ENCODE measurements at places on chromosomes 1 and 21. TPM values are rescaled to one million over a fixed set of nuclear protein-coding genes. Genes with fewer than 3 reads are reported as not detected.
A peak's percentile ranks its signal among the peaks of the same experiment; 100 is the strongest.

Gene KRTAP21-2
- not detected for total RNA-seq

Gene ALG14
- 2.1 TPM for total RNA-seq

Gene LGR6
- not detected for total RNA-seq

Gene MAP1LC3C
- not detected for total RNA-seq

GRCh38 chr1:30908696-30909364, at the start of gene SDC3:
Gene SDC3, minus strand, starts transcription at chr1:30908758. Its CDS starts 172 bp downstream, at chr1:30908586.
- no peak for DNase-seq

- DNase-seq: no peak
Measured at GRCh38 chr1:106879538-106879937, 176.9 kb upstream of the PRMT6 start.

- peak; percentile 45 for DNase-seq
Measured at GRCh38 chr21:39385299-39386145, 36.6 kb upstream of the HMGN1 start.

DNA sequence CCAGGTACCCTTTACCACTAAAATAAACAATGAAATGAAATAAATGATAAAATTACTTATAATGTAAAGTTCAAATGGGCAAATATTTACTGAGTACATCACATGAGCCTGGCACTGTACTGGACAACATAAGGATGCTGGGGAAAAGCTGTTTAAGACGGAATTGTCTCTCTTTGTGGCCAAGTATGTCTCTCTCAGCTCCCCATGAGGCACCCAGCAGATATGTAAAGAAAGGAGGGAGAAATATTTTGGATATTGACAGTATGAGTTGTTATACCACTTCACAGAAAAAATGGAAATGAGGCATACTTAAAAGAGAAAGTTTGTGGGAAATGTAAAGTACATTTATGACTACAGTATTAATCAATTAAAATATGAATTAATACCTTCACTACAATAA, 1.0 kb upstream of the TNFSF4 start:
- no peak for DNase-seq

DNA sequence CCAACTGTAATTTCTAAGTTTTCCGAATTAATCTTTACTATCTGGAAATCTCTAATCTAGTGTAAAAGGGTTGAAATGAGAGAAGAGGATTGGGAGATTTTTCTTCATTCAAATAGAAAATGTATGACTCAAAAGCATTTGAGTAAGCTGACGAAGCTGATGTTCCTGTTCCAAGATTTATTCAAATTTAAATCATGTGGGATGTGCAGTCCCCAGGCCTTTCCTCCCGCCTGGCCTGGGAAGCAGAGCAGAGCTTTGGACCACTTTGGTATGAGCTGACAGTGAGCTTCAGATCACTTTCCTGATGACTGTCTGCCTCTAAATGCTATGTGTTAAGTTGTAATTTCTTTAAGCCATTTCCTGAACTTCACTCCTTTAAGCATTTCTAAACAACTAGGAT, 192.0 kb downstream of the DHRS3 start:
- DNase-seq: no peak

GRCh38 chr1:201598396-201598795, 59.5 kb downstream of the NAV1 start:
- DNase-seq: no peak

GRCh38 chr1:226965581-226966440, 25.7 kb downstream of the COQ8A start:
- DNase-seq: no peak

DNA sequence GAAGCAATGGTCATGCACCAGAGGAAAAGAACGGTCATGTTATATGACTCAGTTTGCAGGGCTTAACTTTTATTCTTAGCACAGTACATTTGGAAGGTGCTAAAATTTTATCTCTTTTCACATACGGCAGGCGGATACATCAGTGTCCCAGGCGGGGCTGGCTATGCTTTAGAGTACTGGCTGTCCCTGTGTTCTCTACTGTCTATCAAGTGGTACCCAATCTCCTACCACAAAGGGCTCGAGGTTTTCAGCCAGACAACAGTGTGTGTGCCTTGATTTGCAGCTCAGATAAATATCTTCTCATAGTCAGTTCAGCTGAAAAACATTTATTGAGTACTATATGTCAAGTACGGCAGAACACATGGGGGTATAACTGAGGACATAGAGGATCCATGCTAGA, 65.3 kb downstream of the URB2 start:
- DNase-seq: no peak

GRCh38 chr1:53327182-53327913, 522 bp downstream of the LRP8 start:
- DNase-seq: peak; percentile 60

GRCh38 chr1:219422811-219423598, 189.9 kb downstream of the ZC3H11B start:
- peak; percentile 18 for DNase-seq

DNA sequence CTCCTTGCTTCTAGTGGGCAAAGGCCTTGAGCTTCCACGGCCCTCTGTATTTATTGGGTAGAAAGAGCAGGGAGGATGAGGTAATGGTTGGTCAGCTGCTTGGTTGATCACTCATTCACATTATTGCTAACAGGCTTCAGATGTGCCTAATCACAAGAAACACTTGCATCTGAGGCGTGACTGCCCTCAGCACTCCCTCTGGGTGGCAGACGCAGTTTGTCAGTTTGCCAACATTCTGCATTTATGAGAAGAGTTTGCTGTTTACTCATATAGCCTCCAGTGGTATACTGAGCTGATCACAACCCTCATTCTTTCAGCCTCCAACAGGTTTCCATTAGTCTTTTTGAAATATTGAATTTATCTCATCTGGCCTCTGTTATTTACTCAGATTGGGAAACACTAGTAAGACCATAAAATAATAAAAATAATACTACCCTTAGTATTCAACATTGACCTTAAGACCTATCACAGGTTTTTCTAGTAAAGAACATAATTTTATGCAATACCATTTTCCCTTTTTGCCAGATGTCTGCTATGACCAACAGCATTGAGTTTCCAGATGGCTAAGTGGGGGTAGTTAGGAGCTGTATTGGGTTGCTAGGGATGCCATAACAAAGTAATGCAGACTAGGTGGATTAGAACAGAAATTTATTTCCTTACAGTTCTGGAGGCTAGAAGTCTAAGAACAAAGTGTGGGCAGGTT, 53.3 kb downstream of the PTGFR start:
- DNase-seq: no peak

DNA sequence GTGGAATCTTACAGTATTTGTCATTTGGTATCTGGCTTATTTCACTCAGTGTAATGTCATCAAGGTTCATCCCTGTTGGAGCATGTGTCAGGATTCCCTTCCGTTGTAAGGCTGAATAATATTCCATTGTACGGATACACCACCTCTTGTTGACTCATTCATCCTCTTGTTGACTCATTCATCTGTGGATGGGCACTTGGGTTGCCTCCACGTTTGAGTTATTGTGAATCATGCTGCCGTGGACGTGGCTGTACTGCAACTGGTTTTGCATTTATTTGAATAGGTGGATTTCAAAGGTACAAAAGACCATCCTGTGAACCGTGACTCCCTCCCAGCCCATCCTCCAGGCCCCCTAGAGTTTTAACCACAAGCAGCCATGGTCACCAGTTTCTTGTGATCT, 11.9 kb upstream of the TCP10L start:
- peak; percentile 69 for DNase-seq

- no peak for DNase-seq
Measured at GRCh38 chr1:56617141-56617540, 28.0 kb upstream of the PRKAA2 start.

- DNase-seq: no peak
Measured at GRCh38 chr1:46582972-46583371, 21.1 kb downstream of the MKNK1 start.

DNA sequence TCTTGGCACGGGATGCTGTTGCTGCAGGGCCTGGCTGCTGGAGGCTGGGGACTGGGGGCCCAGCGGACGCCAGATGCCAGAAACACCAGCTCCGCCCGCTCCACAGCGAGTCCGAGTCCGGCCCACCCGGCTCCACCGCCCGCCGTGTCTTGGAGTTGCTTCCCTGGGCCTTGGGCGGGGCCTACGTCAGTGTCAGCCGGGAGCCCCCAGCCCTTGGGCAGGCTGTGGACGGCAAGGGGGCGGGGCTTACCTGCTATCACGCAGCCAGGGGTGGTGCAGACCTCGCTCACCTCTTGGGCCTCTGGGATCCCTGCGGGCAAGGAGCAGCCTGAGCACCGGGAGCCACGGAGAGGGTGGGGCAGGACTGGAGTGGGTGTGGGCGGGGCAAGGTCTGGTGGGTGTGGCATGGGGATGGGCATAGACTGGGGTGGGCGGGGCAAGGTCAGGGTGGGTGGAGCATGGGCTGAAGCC, 21.8 kb downstream of the MMEL1 start:
- no peak for DNase-seq

- no peak for DNase-seq
Measured at GRCh38 chr21:25583370-25584130, 23.7 kb downstream of the MRPL39 start.

- DNase-seq: no peak
Measured at GRCh38 chr1:225678545-225678944, 25.6 kb upstream of the ENAH start.

DNA sequence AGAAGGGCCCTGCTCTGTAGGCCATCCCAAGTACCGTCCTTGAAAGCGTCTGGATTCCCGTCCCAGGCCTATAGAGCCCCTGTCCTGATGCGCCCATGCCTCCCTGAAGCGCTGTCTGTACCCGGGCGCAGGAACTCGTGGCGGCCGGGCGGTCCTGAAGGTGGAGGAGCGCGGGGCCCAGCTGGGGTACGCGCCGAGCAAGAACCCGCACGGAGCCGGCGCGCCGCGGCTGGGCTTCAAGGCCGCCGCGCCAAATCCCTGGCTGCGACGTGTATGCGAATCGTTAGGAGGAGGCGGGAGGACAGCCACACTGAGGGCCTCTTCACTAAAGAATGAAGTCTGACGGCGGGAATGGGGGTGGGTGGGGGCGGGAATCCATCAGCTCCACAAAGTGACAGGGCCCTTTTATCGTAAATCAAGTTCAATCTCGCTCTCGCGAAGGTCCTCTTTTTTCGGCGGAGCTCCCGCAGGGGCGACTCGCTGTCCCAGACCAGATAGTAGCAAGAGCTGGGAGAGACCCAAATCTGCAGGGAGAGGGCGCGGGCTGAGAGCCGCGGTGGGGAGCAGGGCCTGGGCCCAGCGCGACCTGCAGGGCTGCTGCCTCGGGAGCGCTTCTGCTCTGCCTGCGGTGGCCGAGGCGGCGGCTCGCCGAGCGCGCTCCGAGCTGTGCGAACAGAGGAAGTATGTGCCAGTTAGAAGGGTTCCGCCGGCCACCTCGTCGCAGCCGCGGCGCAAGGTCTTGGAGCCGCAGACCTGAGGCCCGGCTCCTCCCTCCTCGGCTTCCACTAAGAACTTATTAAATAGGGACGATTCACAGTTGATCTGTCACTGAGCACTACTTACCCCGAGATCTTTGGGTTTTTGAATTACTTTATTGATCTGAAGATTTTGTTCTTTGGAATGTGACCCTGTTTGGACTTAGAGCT, 10.4 kb downstream of the BARHL2 start:
- no peak for DNase-seq

DNA sequence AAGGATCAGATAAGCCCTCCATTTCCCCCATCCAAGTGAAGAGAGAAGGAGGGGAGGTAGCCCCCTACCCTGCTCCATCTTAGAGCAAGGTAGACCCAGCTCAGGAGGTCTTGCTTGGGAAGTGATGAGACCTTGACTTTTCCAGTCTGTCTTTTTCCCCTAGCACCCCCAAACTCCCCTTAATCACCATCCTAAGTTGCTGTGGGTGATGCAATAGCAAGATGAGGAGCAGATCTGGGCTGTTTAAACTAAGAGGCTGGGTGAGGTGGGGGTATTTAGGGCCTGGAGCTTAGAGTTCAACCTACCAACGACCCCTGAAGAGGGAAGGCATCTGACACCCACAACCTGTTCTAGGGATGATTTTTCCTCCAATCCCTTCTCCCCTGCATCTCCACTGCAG, 1.7 kb downstream of the ATP1A2 start:
- DNase-seq: no peak

DNA sequence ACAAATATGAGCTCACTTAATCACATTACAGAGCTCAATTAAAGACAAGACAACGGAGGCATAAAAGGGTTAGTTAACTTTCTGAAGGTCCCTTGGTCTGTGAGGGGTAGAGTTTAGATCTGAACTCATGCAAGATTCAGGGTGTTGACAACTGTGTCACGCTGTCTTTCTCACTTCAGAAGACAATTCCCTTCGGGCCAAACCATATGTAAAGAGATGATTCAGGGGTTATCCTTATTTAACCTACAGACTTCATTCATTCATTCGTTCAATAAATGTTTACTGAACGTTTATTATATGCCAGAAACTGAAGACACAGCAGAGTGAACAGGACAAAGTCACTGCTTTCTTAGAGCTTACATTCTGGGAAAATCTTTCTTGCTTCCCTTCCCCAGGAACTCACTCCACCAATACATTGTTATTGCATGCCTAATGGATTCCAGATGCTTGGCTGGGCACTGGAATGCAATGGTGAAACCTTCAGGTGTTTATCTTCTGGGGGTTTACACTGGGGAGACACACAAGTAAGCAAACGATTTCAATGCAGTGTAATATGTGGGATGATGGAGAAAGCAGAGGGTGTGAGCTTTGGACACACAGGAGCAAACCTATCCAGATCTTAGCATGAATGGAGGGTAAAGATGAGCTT, 6.4 kb downstream of the XCL1 start:
- peak; percentile 72 for DNase-seq

DNA sequence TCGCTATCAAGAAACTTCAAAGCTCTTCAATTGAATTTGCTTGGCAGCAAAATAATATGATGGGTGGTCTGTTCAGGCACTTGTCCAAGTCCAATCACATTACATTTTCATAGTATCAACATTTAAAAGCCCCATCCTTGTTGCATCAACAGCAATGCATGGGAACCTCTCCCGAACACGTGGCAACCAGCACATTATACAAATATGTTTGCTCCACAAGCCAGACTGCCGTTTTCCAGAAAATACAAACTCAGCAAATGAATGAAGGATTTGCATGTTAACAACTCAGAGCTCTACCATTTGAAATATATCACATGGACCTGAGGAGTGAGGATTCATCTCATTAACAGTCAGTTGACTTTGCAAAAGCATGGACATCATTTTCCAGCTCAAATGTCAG, 20.0 kb upstream of the LYPLAL1 start:
- DNase-seq: no peak

DNA sequence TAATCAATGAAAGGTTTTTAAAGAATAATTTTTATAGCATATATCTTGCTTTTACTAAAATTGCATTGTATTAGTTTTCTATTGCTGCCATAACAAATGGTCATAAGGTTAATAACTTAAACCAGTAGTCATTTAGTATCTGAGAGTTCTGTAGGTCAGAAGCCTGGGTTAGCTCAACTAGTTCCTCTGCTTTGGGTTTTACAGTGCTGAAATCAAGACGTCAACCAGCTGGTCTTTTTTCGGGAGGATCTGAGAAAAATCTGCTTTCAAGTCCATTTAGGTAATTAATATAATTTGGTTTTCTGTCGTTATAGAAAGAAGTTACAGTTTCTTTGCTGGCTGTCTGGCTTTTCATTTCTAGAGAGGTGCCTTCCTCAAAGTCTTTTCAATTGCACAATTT, 577.7 kb downstream of the MRPL39 start:
- DNase-seq: no peak

DNA sequence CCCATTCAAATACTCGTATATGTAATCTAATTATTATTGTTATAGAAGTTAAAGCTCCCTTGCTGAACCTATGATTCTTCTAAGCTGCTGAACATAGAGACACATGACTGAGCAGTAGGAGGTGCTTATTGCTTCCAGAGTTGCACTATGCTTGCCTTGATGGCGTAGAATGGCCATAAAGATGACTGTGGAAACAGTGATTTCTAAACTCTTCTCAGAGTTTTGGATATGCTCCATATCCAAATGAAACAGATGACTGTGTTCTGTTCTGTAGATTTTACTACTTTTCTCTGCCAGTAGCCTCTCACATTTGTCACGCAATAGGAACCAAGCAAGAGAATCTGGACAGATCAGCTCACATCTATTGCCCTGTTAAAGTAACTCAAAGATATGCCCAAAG, 88.1 kb upstream of the CACYBP start:
- DNase-seq: no peak
